ENCODE measurements at places on chromosomes 7 and 10.

GRCh38 chr10:44467900-44468299 is 83.0 kb upstream of the CXCL12 start:
- no peak for DNase-seq

DNA sequence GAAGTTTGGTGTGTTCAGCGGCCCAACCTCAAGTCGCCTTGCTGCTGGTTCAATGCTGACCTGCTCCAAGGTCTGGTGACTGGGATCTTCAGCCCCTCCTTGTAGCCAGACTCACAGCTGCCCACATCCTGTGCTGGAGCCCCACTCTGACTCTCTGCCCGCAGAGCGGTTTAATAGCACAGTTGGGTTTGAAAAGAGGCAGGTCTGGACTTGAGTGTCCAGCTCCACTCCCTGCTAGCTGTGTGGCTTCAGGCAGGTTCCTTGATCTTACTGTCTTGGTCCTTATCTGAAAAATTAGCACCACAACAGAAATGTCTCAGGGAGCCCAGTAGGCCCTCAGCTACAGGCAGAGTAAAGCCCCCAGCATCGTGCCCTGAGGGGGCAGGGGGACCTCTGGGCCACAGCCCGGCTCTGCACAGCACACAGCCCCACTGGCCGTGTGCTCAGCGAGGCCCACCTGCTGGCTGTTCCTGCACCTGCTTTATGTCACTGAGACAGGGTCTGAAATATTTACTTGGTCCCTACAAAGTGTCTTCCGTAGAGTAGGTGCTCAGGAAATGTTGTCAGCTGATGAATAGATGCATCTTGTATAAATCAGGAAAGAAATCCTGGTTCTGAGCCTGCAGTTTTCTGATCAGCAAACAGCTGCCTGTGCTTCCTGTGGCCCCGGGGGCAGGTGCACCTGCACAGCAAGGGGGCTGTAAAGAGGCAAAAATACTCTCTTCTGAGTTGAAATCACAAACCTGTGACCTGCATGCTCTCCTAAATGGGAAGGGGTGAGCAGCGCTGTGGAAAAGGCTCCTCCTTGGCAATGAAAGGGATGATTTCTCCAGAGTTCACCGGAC is 155.5 kb downstream of the SVIL start:
- no peak for DNase-seq

- DNase-seq: peak; percentile 69
Measured at GRCh38 chr10:119313644-119314043, 106.3 kb downstream of the GRK5 start.

GRCh38 chr10:49834976-49835375 is 72.9 kb upstream of the OGDHL start:
- no peak for DNase-seq

- no peak for DNase-seq
Measured at GRCh38 chr7:561631-562373, 42.2 kb upstream of the PDGFA start.

GRCh38 chr7:77565917-77566316 is 28.8 kb downstream of the PTPN12 start:
- DNase-seq: no peak

DNA sequence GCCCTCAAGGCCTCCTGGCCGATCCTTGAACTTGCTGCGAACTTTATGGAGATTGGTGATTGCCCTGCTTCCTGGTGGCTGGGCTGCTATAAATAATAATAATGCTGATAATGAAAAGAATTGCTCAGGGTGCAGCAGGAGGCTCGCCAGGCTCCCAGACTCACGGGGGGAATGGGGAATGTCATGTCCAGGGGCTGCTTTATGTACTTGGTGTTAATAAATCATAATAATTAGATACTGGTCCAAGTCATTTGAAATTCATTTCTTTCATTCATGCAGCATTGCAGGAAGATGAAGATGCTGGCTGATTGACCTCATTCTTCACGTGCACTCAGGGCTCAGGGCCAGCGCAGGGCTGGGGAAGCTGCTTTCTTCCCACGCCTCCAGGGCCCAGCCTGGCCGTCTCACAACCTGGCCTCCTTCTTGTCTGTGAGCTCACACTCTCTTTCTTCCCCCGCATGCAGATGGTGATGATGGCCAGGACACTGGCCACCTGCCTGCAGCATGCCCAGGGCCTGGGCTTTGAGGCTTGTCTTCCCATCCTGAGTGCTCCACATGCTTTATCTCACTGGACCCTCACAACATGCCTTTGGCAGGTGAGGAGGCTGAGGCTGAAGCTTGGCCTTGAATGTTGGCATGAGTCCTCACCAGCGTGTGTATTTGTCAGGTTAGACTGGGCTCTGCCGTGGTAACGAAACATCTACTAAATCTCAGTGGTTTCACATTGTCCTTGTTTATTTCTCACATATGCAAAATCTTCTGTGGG is 138.4 kb upstream of the TNS3 start:
- DNase-seq: no peak

DNA sequence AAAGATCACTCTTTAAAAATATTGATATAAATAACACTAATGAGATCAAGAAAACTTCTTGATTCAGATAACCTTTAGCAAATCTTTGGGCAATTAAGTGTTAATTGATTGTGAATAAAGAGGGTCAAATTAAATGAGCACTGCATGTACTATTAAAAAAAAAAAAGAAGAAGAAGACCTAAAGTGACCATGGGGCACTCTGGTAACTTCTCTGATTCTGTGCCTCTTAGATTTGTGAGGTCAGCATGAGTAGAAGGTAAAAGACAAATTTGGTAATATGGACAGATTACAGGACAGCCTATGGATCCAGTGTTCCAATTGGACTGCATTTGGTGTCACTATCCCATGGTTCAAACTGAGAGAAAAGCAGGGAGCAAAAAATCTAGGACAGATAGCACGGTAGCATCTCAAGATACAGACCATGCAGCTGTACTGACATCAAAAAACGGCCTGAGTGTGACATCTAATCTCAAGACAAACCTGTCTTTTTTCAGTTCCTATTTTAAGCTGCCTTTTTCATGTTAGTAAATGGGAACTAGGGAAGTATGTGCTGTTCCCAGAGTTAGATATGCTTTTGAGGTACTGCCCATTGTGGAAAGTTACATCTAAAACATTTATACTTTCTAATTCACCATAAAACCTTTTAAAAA is 128.0 kb downstream of the KCND2 start:
- DNase-seq: no peak

DNA sequence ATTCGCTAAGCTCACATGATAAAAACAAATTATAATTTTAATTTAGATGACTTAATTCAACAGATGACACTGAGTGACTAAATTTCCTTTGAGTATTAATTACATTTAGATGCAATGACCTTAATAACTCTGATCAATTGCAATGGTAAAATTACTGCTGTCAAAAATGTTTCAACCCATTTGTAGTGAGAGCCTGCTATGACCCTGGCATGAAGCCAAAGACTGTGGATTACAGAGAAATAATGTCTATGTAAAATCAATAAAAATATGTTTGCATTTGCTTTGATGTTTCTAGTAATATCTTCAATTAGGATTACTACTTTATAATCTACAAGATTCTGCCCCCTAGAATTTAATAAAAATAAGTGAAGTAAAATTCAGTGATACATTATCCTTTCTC is 15.6 kb downstream of the MKX start:
- no peak for DNase-seq

GRCh38 chr10:86663576-86664339 is 4.6 kb upstream of the LDB3 start:
- no peak for DNase-seq

All from CD4-positive, alpha-beta T cell treated with Interleukin-1 beta for 1 hour (primary cell).